Activated gamma-delta T cell treated with Interleukin-2 at 50 U/mL for 16 hours (primary cell): ENCODE measurements at places on chromosomes 6 and 20.
A peak's percentile ranks its signal among the peaks of the same experiment; 100 is the strongest.

- DNase-seq = no peak
These were observed 402.9 kb upstream of the CITED2 start for GRCh38 chr6:139777202-139777970.

- DNase-seq = no peak
These were observed 87.0 kb downstream of the OR2B2 start for GRCh38 chr6:27825025-27825793.

DNA sequence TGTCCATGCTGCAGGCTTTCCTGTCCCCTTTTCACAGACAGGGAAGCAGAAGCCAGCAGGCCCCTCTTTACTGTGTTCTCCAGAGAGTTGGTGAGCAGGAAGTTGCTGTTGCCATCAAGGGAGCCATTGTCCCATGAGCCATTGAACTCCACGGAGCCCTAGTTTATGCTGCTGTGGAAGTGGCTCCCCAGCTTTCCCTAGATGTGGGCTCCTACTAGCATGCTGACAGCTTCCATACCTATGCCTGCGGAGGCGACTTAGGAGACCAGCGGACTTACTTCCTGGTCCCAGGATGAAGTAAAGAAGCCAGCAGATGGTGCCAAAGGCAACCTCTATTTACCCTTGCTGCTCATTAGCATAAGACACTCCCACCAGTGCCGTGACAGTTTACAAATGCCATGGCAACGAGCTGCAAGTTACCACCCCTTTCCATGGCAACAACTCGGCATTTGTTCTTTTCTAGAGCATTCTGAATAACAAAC, 30.8 kb upstream of the FKBP1A start:
- no peak for DNase-seq

DNA sequence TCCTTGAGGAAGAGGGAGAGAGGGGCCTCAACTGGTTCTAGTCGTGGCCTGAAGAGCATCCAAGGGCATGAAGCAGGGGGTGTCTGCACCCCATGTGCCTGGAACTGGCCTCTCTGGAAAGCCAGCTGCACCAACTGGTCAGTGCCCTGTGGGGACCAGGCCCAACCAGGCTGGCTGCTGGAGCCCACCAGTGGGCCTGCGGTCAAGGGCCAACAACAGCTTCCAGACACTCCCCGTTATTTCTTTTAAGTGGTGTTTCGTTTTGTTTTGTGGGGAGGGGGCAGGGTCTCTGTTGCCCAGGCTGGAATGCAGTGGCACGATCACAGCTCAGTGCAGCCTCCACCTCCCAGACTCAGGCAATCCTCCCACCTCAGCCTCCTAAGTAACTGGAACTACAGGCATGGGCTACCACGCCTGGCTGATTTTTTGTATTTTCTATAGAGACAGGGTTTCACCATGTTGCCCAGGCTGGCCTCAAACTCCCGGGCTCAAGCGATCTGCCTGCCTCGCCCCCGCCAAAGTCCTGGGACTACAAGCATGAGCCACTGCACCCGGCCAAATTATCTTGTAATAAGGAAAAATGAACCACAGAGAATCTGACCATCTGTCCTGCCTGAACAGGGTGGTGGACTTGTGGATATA, 11.9 kb upstream of the C20orf144 start:
- DNase-seq = no peak

DNA sequence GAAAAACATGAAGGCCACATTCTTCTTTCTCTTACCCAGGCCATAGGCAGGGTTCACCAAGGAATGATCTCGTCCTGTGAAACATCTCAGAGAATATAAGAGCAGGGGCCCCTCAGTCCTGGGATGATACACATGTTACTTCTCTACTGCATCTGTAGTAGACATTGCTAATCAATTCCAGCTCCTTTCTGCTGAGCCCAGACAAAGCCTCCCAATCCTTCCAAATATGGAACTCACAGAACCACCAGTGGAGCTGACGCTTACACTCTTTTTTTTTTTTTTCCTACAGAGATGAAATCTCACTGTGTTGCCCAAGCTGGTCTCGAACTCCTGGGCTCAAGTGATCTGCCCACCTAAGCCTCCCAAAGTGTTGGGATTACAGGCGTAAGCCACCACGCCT, 9.1 kb downstream of the SNTA1 start:
- no peak for DNase-seq

- DNase-seq = no peak
These were observed 171.4 kb downstream of the COL9A1 start for GRCh38 chr6:70131528-70131927.

DNA sequence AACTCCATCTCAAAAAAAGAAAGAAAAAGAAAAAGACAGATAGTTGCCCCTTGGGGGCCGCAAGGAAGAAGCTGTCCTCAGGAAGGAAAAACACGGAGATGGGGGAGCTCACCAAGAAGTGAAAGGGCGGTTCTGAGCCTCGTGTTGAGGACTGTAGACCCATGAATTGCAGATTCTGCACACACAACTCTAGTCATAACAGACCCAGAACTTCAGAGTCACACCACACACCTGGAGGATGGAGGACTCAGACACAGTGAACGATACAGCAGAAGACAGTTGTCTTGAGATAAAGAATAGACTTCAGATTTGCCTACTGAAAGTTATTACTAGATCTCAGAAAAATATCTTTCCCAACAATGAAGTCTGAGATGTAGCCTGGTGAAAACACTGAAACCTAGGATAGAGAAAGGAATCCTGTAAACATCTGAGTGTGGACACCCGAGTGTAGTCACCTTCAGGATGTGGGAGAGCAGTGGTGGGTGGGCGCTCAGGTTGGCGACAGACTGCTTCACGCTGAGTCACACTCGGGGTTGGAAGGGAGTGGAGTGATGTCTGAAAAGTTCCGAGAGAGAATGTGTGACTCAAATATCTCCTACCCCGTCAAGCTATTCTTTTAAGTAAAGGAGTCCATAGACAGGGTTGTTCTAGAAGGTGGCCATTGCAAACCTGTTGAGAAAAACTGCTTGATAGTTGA, 88.1 kb downstream of the MAP3K4 start:
- peak; percentile 38 for DNase-seq

DNA sequence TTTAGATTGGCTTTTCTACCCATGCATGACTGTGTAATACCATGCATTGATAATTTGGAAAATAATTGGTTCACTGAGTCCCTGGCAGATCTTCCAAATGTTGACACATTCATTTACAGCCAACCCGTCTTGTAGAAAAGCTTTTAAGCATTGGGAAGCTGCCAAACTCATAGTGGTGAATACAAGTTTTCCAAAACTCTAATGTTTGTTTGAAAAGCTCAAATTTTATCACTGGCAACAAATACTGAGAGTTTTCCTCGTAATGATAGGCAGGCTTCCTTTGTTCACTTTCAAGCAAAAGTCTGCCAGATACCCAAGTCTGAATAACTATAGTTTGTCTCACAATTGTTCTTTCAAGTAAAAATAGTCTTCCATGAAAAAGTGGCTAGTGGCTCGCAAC, 143.0 kb downstream of the FIG4 start:
- no peak for DNase-seq

DNA sequence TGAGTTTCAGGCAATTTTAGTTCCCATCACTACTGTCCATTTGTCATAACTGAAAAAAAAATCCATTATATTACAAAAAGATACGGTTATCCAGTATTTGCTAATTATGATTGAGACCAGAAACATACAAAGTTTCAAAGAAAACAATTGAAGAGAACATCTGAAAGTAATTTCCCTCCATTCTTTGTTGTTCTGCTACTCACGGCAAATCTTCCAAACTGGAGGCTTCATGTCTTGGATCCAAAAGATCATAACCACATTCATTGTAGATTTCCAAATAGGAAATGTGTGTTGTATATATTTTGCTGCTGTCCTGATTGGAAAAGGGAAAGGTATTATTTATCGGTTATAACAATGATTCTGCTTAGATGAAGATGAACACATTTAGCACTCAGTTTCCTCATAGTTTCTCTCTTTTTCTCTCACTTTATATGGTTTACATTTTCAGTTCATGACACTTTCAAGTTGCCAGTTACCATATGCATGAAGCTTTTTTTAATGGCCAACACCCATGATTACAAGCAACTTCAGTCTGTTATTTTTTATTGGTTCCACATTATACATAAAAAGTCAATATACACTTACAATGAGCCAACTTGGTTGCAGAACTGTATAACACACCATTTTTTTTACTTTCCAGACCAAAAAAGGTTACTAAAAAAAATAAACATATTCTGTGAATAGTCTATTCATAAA, 90.4 kb downstream of the KIF6 start:
- no peak for DNase-seq

- no peak for DNase-seq
These were observed 63.0 kb downstream of the TRAM2 start for GRCh38 chr6:52513896-52514295.

DNA sequence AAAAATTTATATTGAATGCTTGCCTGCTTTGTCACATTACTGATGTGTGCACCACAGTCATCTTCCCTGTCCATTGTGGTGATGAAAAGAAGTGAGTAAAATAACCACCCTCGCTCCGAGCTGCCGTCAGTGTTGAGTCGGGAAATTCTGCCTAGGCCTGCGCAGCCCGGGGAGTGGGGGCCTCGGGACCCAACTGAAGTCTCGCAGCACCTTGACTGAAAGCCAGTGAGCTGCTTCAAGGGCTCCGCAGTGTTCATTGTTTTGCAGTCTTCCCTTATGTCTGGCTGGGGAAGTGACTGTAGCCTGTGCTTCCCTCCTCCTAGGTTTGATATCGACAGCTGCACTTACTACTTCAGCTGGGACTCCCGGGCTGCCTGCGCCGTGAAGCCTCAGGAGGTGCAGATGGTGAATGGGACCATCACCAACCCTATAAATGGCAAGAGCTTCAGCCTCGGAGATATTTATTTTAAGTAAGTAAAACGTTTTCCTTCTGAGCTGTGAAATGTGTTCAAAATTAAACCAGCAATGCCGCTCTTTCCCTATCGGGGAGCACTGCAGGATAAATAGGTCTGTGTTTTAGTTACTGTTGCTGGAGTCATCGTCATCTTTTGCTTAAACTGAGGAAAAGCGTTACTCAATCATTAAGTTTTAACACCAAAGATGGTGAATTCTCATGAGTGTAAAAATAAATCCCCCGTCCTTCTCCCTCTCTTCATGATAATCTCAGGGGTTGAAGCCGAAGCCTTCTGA, 32.7 kb upstream of the SLC22A1 start:
- DNase-seq = no peak

DNA sequence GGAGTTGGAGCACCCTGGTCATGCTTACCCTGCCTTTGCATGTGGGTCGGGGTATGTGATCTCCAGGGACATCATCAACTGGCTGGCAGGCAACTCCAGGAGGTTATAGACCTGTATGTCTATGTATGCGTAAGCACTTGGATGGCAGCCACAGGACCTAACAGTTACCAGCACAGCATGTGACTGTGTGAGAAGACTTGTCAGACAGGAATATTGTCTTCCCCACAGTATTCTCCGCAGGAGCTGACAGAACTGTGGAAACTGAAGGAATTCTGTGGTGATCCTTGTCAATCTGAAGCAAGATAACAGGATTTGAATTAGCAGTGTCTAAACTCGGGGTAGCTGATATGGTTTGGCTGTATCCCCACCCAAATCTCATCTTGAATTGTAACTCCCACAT, 59.2 kb downstream of the TMEM244 start:
- DNase-seq = no peak

DNA sequence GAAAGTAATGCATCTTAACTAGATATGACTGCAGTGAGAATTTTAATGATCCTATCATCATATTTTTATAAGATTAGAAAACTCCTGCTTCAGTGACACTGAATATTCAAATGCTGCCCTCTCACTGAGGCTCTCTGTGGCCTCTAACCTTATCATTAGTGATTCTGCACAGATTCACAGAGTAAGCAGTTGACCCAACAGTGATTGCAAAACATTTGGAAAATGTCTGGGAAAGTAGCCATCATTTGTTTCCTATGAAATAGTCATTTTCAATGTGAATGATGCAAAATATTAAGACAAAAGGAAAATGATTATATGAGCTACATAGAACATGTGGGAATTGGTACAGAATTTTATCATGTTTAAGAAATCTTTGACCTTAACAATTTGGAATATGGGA, 210.3 kb downstream of the TBX18 start:
- no peak for DNase-seq

- DNase-seq = no peak
These were observed 6.7 kb downstream of the DNPH1 start for GRCh38 chr6:43222418-43223059.

DNA sequence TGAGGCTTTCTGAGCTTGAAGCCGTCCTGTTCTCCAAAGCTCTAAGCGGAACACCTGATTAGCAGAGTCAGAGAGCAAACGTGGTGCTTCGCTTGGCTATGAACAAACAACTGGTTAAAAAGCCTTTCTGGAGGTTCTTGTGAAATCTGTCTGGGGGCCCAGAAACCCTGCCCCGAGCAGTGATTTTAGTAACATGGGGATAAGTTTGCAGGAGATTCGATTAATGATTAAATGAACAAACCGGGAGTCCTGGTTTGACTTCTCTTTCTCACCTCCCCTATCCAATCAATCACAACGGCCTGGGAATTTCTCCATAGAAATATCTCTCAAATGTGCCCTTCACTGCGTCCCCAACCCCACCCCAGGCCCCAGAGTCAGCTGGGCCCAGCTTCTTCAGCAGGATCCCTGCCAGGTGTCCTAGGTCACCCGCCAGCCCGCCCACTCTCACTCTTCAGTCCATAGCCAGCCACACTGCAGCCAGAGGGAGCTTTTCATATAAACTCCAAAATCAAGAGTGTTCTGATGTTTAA, 43.6 kb downstream of the ZDHHC14 start:
- no peak for DNase-seq

- DNase-seq = no peak
These were observed 337.0 kb downstream of the THBS2 start for GRCh38 chr6:168916576-168917211.

DNA sequence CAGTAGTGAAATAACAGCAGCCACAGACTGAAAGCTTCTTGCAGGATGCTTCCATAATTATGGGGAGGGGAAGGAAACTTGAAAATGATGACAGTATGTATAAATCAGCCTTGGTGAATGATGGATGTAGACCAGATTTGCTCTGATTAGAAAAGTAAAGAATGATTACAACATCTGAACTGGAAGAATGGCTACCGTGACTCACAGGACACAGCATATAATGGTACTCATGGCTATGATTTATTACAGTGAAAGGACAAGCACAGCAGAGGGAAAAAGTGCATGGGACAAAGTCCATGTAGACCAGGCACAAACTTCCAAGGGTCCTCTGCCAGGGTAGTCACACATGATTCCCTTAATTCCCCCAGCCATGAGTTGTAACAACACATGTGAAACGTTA, 70.7 kb upstream of the POPDC3 start:
- DNase-seq = no peak

GRCh38 chr20:10359621-10360040, 74.4 kb downstream of the MKKS start:
- DNase-seq = no peak
